ENCODE measurements at places on chromosomes 7 and 10. TPM values are rescaled to one million over a fixed set of nuclear protein-coding genes. Genes with fewer than 3 reads are reported as not detected.

Gene KCNMA1
- 107 TPM for polyA plus RNA-seq

Gene PRF1
- polyA plus RNA-seq, result 1.3 TPM

Gene TMEM225B
- 1.1 TPM for polyA plus RNA-seq

Gene LBX1
- not detected for polyA plus RNA-seq

Gene COL13A1
- polyA plus RNA-seq, result 5.7 TPM

Gene ASAH2
- 0.85 TPM for polyA plus RNA-seq

Gene SPDYE8
- not detected for polyA plus RNA-seq

Gene RADIL
- 8.0 TPM for polyA plus RNA-seq

Gene PAX4
- polyA plus RNA-seq, result not detected

Gene HDAC9
- 3.3 TPM for polyA plus RNA-seq

Gene MACROH2A2
- 18.4 TPM for polyA plus RNA-seq

Gene ATOH7
- polyA plus RNA-seq, result 0.06 TPM

Gene CTAGE8
- 0.42 TPM for polyA plus RNA-seq

Gene MMD2
- not detected for polyA plus RNA-seq

Gene AKR1C4
- polyA plus RNA-seq, result 0.09 TPM

Gene TAS2R5
- 0.87 TPM for polyA plus RNA-seq

Gene NOM1
- 9.2 TPM for polyA plus RNA-seq

Gene TCERG1L
- polyA plus RNA-seq, result 0.11 TPM

Gene IL6
- 6.9 TPM for polyA plus RNA-seq

Gene TAS2R41
- polyA plus RNA-seq, result not detected

Gene WNT2
- 0.48 TPM for polyA plus RNA-seq

Gene C10orf53
- not detected for polyA plus RNA-seq

Gene PLEKHS1
- 0.28 TPM for polyA plus RNA-seq

Gene WDFY4
- polyA plus RNA-seq, result 2.0 TPM

Gene BICC1
- polyA plus RNA-seq, result 5.7 TPM

Gene GFRA1
- polyA plus RNA-seq, result 24.2 TPM

Gene LARP4B
- polyA plus RNA-seq, result 19.1 TPM

Gene SHTN1
- polyA plus RNA-seq, result 2.9 TPM

Gene PDLIM1
- polyA plus RNA-seq, result 217 TPM

Gene MRLN
- polyA plus RNA-seq, result not detected

Gene KCND2
- 0.20 TPM for polyA plus RNA-seq

Gene MYOZ1
- polyA plus RNA-seq, result 0.68 TPM

Gene EBLN1
- polyA plus RNA-seq, result not detected

Gene CRHR2
- 0.03 TPM for polyA plus RNA-seq

Gene C7orf33
- polyA plus RNA-seq, result not detected

Gene HYAL4
- not detected for polyA plus RNA-seq

Gene GIMAP5
- 24.3 TPM for polyA plus RNA-seq

Gene TMEM270
- polyA plus RNA-seq, result 0.09 TPM

Gene CALD1
- polyA plus RNA-seq, result 1,279 TPM

Measured in urinary bladder (tissue), 4 donors.